ENCODE measurements at places on chromosomes 1 and 21.

DNA sequence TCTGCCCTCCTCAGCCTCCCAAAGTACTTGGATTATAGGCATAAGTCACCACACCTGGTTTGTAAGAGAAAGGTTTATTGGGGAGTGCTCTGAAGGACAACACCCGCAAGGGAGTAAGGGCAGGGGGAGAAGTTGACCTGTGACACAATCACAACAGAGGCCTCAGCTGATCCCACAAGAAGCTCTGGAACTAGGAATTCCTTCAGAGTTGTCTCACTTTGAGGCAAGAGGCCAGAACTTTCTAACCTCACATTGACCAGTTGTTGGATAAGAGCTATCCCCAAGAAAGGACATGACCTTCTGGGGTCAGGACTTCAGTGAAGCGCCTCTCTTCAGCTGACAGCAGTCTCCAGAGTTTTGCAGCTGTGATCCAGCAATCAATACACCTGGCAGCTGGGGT, 27.4 kb upstream of the RC3H1 start:
- DNase-seq, result no peak

GRCh38 chr1:151539321-151540020, 638 bp upstream of the TUFT1 start:
- peak; percentile 40 for DNase-seq

- peak; percentile 24 for DNase-seq
These were observed 1.1 kb downstream of the PLXNA2 start for GRCh38 chr1:208242941-208243526.

GRCh38 chr1:52658795-52659194, 25.8 kb downstream of the SHISAL2A start:
- no peak for DNase-seq

DNA sequence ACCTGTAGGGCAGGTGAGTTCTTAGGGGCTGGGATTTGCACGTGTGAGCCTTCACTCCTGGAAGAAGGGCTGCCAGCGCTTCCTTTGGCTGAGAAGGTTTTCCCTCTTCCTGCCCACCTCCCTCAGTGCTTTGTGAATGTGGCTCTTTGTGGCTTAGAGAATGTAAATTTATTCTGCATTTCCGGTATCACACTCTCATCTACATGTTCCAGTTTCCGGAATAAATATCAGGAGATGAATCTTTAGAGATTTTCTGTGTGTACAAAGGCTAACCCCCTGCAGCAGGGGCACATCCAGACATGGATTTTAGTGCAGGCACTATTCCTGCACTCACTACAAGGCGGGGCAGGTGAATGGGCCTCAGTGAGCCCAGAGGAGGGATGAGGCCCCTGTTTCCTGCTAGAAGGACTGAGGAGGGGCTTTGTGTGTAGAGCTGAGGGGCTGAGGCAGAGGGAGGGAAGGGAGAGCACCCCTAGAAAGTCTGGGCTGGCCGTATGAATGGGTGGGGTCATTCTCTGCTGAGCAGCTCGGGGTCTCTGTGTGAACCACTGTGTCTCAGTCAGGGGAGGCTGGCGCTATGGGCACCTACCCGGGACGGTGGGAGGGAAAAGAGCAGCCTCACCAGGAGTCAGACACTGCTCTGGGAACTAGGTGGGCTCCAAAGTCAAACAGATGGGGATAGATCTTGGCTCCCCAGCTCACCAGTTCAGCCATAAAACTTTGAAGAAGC, 207.5 kb downstream of the MATN1 start:
- no peak for DNase-seq

DNA sequence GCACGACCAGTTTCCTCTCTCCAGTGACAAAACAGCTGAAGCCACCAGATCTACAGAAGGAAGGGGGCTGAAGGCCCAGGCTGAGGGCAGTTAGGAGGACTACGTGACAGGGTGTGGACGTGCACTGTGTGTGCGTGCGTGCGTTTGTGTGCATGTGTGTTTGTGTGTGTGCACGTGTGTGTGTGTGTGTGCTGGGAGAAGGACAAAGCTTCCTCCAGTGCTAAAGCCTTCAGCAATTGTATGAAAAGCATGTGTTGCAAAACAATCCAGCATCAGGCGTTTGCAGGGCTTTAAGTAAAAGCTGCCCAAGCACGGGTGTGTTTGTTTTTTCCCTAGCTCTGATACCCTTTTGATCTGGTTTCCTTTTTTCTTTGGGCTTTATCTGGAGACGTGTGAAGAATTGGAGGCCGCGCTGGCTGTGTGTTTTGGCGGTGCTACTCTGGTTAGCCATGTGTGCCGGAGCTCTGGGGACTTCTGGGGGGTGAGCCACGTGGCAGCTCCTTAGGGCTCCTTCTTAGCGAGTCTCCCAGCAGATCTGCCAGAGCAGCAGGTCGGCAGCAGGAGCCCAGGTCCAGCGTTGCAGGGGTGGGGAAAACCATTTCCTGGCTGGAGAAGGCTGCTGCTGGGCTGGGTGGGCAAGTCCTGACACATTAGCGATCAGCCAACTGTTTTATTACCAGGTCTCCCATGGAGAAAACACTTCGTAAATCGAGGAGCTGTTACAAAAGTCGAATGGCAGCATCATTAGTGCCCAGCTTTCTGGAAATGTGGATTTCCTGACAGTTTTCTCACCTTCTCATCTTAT, 73.4 kb downstream of the UCK2 start:
- DNase-seq, result no peak

DNA sequence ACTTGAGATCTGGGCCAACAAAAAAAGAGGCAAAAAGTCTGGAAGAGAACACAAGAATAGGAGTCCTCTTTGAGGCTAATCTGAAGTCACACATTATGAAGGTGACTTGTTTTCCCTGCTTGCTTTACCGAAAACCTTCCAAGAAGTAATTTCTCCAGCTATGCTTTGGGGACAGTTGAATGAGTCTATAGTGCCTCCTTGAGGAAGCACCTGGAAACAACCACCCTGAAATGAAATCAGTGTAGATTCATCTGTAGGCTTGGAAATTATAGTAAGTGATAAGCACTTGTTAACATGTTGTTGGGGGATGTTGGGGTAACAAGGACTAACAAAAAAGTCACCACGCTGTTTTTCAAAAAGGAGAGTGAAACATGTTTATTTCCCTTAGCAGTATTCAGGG, 23.4 kb upstream of the RPTN start:
- DNase-seq, result peak; percentile 25
